ENCODE measurements at places on chromosomes 4 and X.

- DNase-seq: no peak
Measured at GRCh38 chr4:118398226-118399090, 45.7 kb upstream of the PRSS12 start.

GRCh38 chrX:38206036-38206435, 14.6 kb downstream of the SRPX start:
- no peak for DNase-seq

DNA sequence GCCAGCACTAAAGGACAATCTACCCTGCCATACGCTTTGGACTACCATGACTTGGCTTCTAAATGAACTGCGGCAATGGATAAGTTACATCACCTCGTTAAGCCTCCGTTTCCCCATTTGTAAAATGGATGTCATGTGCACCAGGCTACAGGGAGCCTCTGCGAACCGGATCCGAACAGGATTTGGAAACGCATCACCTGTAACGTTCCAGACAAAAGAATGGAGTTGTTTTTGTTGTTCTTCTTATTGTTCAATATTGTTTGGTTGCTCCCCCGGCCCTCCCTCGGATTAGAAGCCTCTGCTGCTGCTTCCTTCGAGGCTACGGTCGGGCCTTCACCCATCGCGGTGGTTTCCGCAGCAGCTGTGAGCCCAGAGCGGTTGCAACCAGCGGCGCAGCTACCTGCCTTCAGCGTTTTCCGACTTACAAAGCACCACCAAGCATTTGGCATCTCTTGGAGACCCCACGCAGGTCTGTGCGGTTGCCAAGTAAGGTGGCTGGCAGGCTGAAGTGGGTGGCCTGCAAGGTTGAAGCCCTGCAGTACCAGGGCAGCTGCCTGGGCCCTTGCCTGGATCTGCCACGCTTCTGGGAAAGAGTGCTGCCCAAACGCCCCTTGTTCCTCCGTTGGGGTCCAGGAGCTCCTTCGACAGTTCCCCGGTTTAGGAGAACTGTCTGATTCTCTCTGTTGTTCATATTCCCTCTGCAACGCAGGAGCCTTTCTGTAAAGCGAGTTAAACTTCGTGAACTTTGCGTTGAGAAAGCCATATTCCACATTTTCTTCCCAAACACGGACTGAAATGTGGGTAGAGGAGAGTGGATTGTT, 7.1 kb downstream of the NKX3-2 start:
- DNase-seq: no peak

DNA sequence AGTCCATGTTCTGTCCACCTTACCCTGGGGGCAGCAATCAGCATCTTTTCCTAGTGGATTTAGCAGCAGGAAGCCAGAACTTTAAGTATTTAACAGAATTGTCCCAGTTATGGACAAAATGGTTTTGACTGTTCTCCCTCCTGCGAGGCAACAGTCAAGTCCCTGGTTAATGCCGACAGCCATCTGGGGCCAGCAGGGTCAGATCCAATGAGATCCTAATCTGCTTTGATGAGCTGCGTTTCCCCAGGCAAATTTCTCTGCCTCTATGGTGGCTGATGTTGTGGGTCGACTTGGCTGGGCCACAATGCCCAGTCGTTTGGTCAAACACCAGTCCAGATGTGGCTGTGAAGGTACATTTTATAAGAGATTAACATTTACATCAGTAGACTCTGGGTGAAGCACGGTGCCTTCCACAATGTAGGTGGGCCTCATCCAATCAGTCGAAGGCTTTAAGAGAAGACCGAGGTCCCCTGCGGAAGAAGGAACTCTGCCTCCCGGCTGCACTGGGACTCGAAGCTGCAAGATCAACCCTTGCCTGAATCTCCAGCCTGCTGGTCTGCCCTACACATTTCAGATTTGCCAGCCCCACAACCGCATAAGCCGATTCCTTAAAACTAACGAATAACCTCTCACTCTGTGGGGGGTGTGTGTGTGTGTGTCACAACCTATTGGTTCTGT, 89.0 kb upstream of the C4orf50 start:
- DNase-seq: no peak

- DNase-seq: no peak
Measured at GRCh38 chrX:106404512-106404911, 207.3 kb upstream of the RADX start.

GRCh38 chr4:113332701-113333100, 283.2 kb downstream of the ANK2 start:
- no peak for DNase-seq

DNA sequence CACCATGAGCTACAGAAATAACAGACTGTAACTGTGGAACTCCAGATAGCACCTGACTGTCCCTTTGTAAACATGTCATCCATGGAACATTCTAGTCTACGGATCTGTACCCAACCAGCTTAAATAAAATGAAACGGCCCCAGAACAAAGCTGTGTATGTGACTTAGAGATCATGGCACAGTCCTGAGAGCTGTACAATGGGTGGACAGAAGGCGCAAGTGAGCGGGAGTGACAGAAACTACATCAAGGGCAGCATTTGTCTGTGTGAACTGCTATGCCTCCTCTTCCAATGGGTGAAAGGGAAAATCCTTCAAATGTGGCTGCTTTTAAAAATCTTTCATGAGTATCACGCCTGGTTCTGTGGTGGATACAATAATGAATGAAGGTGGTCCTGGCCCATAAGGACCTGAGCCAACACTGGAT, 72.5 kb downstream of the FAT1 start:
- DNase-seq: no peak

DNA sequence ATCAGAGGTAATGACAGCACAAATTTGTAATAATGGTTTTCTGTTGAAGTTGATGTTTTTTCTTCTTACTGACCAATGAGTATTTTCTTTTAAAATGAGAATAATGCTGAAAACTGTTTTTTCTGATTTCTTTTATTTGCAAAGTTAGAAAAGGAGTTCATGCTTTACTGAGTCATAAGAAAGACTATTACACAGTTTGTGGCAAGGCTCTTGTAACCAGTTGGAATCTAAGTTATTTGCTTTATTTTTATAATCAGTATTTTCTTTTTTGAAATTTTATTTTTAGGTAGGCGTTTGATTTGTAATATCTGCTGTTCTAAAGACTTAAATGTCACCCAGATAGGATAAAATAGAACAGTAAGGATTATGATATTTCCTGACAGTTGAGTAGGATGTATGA, 25.5 kb downstream of the ANAPC4 start:
- DNase-seq: no peak

DNA sequence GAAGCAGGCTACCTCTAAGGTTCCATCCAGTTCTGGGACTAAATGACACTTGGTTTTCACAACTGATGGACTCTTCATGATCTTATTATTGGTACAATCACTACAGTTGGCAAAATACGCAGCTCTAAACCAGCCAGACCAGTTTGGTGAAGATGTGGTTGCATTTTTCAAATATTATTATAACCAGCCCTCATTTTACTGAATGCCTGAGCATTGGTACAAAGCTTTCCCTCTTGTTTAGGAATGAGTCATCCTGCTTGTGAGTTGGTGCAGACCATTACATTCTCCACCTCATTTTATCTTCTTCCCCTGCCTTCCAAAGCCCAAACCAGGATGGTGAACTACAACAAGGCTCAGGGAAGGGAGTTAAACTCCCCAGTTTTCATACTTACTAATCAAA, 223.1 kb downstream of the KDR start:
- DNase-seq: no peak

DNA sequence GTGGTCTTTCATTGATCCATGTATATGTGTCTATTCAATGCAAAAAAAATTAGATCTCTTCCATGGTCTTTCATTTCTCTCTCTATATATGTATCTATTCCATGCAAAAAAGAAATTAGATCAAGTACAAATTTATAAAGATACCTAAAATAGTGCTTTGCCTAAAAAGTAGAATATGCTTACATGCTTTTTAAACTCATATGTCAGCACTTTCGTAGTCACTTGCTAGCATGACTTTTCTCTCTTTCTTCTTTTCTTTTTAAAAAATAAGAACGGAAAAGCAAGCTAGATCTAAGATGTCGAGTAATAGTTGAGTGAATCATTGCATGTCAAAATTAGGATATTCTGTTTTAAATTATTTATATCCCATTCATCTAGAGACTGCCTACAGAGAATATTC, 50.9 kb downstream of the PKD2 start:
- no peak for DNase-seq

- DNase-seq: no peak
Measured at GRCh38 chr4:99052902-99053301, 35.7 kb downstream of the ADH5 start.

GRCh38 chr4:7865533-7865932, 74.1 kb downstream of the AFAP1 start:
- no peak for DNase-seq

DNA sequence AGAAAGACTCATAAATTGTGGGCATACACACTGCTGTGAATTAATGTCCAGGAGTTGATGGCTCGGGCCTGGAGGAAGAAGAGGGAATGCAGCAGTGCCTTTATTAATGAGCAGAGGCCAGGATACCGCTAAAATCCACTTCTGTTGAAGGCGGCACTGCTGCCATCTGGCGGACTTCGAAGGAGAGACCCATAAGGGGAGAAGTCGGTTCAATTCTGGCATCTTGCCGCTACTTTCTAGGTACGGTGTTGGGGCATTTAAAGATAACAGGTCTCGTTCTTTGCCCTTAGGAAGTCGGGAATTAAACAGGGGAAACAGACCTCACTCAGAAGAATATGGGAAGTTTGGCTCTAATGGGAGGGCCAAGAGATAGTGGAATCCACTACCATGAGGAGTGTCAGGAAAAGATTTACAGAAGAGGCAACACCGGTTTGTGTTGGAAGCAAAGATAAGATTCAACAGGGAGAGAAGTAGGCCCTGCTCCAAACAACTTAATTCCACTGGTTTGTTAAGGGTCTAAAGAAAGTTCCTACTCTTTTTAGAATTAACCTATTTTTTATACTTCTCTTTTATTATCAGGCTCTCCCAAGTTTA, 133.6 kb upstream of the GIMD1 start:
- DNase-seq: peak; percentile 35

DNA sequence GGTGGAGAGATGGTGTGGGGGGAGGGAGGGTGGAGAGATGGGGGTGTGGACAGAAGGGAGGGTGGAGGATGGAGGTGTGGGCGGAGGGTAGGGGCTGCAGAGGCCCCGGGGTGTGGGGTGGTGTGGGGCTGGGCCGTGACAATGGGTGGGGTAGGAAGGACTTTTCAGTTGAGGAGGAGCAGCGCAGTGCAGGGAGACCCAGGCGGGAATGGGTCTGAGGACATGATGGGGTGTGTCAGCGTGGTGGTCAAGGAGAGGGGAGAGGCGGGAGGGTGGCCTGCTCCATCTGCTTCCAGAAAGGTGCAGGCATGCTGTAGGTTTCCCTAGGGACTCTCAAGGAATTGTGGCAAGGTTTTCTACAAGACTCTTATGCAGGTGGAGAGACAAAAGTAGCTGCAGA, 48.9 kb downstream of the RGS12 start:
- no peak for DNase-seq

DNA sequence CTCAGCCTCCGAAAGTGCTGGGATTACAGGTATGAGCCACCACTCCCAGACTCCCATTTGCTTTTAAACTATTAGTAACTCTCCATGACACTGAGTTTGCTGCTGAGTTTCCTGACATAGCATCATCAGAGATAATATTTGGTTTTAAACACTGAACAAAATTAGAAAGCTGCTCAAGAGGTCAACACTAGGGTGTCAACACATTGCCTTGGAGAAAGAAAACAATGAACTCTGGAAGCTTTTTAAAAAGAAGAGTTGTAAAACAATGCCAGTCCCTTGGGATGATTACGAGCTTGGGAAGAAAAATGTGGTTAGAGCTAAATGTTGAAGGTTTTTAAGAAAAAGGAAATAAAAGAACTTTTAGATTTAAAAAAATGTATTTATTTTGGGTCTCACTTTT, 264.8 kb downstream of the CAMK2D start:
- DNase-seq: no peak

- no peak for DNase-seq
Measured at GRCh38 chr4:108287834-108288413, 119.2 kb upstream of the LEF1 start.

GRCh38 chr4:6526156-6526555, 48.8 kb upstream of the MAN2B2 start:
- no peak for DNase-seq

DNA sequence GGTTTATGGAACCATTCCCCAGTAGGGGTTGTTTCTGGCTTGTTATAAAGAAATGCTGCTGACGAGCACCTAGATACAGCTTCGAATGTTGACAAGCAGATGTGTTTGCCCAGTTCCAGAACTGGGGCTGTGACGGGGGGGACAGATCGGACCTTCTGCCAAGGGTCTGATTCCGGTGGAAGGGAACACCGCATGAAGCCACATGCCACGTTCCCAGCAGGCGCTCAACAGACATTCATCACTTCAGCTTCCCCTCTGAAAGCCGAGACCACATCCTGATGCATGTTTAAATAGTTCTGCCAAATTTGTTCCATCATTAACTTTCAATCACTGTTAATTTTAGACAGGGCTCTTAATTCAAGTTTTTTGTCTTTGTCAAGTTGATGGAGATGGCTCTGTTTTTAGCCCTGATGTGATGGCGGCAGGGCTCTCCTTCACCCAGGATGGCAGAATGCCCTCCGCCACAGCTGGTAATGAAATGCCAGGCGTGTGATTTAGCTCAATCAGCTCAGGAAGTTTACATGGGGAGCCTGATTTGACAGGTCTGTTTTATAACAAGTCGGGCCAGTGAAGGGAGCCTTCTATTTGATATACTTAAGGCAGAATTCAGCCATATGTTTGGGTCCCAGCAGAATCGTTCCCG, 57.4 kb downstream of the PSAPL1 start:
- no peak for DNase-seq

GRCh38 chr4:3485011-3485791, 22.1 kb downstream of the DOK7 start:
- DNase-seq: no peak

GRCh38 chrX:43375136-43375535, 281.0 kb upstream of the MAOA start:
- DNase-seq: no peak

DNA sequence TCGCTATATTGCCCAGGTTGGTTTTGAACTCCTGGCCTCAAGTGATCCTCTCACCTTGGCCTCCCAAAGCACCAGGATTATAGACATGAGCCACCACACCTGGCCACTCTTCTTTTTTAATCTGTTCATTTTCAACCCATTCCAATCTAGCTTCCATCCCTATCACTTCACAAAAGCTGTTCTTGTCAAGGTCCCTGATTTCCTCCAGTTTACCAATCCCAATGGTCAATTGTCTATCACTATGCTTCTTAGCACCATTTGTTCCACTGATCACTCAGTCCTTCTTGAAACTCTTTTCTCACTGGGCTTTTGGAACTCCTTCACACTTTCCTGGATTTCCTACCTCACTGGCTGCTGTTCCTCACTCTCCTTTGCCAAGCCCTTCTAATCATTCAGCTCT, 38.6 kb downstream of the PRPS1 start:
- DNase-seq: no peak

- DNase-seq: peak; percentile 98
Measured at GRCh38 chr4:53943345-53944085, 120.9 kb downstream of the CHIC2 start.

DNA sequence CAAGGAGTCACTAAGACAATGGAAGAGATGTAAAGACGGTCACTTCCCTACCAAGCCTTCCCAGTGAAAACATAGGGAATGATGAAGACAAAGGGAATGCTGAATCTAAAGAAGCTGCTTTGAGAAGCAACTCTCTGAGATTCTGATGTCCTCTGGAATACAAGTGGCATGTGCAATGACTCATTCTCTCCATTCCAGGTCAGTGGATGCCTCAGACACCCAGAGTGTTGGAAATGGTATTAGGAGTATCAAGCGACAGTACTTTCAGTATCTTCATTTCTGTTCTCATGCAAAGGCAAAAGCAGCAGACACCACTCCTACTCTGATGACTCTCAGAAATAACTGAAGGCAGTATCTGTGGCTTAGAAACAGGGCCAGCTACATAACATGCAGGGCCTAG, 102.6 kb downstream of the FSTL5 start:
- DNase-seq: peak; percentile 15

- DNase-seq: no peak
Measured at GRCh38 chrX:38106991-38107655, 100.8 kb downstream of the SYTL5 start.

All from Caki2 (cell line).